ENCODE measurements at places on chromosomes 5 and 9.

GRCh38 chr9:110919609-110920008 is 118.7 kb downstream of the LPAR1 start:
- DNase-seq = no peak

GRCh38 chr9:135214054-135214640 is 126.7 kb downstream of the OLFM1 start:
- DNase-seq = peak; percentile 19

GRCh38 chr9:68454579-68455334 is 85.9 kb downstream of the TMEM252 start:
- DNase-seq = no peak

GRCh38 chr9:129185402-129185801 is 7.3 kb upstream of the IER5L start:
- DNase-seq = no peak

GRCh38 chr9:21336457-21336856 is 1.3 kb upstream of the KLHL9 start:
- no peak for DNase-seq

GRCh38 chr9:121350993-121351561 is 19.0 kb downstream of the STOM start:
- DNase-seq = peak; percentile 82

DNA sequence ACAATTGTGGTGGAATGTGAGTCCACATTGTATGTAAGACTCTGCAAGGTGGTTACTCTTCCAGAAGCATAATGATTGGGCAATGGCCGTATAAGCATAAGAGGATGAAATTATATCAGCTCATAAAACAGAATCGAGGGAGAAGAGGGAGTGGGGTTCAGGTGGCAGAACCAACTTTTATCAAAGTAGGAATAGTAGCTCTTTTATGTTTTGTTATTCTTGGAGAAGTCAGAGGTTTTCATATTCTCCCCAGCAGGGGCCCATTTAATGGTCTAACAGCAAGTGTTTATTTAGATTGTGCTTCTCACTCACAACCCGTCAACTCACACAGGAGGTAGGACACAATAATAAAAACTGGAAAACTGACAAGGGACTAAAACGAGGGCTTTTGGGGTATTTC is 291.3 kb upstream of the CD180 start:
- no peak for DNase-seq

DNA sequence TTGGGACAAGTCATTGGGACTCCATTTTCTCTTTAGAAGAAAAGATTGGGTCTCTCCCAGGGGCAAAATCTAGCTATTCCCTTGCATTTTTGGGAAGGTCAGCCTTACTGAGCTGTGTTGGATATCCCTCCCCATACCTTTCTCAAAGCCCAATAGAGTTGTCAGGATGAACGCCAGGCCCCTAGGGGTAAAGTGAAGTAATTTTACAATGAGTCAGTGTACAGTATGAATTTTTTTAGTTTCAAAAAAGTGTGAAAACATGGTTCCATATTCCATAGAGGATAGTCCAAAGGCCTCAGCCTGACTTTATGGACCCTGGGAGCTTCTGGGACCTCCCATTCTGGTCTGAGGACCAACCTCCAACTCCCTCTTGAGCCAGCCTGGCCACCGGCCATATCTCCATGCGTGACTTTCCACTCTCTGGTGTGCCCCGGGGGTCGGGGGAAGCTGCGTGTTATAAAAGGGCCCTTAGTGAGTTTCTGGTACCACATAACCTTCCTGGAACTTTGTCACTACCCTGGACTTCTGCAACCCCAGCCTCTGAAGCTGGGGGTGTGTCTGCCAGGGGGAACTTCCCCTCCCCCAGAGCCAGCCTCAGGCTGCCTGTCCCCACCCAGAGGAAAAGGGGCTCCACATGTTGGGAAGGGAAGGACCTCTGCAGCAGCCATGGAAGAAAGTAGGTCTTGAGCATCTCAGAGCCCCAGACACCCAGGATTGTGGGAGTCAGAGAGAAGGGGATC is 52.4 kb upstream of the SYNPO start:
- peak; percentile 63 for DNase-seq

DNA sequence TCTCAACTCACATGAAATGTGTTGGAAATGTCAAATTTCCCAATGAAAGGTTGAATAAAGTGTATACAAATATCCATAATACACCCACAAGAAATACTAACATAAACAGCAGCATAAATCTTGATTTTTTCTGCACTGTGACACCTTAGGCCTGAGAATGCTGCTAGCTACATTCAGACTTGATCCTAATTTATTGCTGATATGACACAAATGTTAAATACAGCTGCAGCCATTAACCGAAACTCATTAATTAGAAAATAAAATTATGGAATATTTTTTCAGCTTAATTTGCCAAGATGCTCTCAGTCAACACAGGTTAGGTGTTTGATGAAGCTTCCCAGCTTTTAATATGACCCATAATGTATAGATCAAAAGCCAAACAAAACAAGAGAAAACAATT is 914.3 kb upstream of the C9orf72 start:
- no peak for DNase-seq

GRCh38 chr5:106661866-106662265 is 1008.9 kb downstream of the EFNA5 start:
- DNase-seq = no peak

DNA sequence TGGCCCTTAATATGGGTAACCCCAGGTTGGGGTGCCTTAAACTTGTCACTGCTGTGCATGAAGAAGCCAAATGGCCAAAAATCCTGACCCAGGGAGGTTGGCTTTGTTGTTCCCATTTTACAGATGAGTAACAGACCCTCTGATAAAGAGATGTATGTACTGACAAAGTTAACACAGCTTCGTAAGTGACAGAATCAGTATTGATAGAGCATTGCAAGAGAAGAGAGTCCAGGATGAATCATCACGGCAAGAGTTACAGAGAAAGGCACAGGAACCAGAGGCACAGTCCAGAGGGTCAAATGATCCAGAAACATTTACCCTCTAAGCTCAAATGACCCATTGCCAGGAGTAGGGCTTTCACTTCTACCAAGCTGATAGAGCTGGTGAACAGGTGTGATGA is 103.8 kb upstream of the SMC2 start:
- DNase-seq = no peak

DNA sequence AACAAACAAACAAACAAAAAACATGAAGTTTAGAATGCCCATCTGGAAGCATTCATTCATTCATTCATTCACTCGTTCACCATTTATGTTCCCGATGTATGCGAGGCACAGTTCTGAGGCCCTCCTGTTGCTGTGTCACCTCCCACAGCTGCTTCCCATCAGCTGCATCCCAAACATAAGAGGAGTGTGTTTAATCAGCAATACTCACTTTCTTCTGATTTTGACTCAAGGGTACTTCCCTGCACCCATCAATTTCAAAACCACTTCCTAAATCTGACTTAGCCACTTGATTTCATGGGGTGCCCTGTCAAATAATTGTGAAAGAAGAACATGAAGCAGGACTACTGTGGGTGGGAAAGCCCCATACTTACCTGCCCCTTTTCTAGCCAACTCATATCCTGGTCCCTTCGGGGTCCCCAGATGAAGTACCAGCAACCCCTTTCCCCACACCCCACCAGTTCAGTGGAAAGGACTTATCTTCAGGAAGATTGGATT is 128.0 kb upstream of the IL12B start:
- DNase-seq = no peak

DNA sequence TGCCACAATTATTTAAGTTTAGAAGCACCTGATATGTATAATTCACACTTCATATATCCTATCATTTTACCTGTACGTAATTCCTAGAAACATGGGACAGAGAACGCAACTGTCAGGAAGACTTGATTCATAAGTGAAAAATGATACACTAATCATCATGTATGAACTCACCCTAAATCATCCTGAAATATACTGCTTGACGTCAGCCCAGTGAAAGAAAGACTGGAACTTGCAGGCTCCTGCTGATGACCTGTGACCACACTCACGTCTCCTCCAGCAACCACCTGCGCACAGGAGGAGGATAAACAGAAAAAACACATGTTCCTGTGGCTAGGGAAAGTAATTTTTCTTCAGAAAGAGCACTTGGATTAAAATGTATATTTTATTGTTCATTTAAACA is 169.7 kb downstream of the MPDZ start:
- no peak for DNase-seq

- no peak for DNase-seq
These were observed 227.6 kb upstream of the C9orf72 start for GRCh38 chr9:27800692-27801370.

- DNase-seq = peak; percentile 79
These were observed 600 bp downstream of the ENC1 start for GRCh38 chr5:74639807-74640449.

DNA sequence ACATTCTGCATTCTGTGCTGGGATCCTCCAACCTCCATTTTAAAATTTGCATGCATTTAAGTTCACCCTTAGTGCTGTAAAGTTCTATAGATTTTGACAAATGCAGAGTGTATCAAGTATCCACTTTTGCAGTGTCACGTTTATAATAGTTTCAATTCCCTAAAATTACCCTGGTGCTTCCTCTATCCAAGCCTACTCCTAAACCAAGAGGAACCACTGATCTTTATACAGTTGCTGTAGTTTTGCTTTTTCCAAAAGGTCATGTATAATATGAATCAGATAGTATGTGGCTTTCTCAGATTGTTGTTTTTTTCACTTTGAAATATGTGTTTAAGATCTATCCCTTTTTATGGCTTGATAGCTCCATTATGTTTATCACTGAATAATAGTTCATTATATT is 468.4 kb upstream of the CDH6 start:
- no peak for DNase-seq

GRCh38 chr5:72954389-72954788 is 1.5 kb upstream of the FCHO2 start:
- DNase-seq = no peak

DNA sequence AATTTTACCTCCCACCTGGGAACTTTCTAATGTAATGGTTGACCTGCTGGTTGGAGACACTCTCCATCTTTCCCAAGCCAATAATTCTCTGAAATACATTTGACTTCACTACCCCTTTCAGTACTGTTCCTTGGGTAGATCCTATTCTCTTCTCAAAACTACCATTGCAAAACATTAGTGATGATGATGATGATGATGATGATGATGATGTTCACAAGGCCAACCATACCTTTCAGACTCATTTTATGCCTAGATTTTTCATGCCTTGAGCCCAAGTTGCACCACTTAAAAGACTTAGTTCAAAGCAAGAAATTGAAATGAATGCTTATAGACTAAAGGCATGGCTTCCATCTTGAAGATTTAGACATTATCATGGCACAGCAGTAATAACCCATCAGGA is 1141.1 kb upstream of the DMAC1 start:
- no peak for DNase-seq

DNA sequence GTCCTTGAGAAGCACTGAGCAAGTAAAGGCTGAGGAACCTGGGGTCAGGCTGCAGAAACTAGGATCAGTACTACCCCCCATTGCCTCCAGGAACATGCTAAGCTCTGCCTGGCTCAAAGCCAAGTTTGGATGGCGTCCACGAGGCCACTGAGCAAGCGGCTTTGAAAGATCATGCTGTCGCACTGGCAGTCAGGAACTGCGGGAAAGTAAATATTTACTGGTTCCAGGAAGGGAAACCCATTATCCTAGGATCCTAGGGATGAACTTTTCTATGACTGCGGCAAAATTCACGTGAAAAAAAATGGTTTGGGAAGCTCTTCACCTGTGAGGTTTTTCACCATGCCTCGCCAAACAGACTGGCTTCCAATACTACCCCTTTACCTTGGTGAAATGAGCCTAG is 75.3 kb upstream of the PJA2 start:
- DNase-seq = no peak

DNA sequence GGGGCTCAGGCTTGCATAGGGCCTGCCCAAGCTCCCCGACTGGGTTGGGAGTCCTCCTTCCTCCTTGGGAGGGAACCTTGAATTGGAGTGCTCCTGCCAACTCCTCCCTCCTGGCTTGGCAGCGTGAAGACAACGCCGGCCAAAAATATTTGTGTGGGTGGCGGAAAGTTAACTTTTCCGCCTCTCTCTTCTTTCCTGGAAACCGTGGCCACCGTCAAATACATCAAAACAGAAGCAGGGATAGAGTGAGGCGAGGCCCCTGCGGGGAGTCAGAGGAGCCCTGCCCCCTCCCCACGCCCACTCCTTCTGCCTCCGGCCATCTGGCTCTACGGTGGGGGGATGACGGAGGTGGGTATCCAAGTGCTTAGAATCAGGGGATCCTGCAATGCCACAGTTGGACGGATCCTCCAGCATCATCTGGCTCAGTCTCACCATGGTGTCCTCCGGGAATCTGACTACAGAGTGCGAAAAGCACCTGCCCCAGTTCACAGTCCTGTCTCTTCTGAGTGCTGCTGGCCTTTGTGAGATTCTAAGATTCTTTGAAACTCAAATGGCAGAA is 25.2 kb upstream of the SYNPO start:
- no peak for DNase-seq

DNA sequence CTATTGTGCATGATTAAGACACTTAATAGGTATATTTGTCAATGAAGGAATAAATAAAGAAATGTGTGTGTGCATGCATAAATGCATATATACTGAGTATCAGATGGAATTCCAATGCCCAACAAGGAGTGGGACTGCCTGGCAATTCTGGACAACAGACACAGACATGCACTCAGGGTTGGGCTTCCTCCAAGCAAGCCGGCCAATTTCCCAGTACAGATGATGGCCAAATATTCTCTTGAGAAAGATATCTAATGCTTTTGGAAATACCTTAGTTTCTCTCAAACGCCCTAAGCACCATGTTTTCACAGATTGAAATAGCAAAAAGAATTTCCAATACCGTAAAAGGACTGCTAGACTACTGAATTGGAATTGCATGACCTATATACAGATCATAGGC is 11.1 kb downstream of the FTMT start:
- no peak for DNase-seq

DNA sequence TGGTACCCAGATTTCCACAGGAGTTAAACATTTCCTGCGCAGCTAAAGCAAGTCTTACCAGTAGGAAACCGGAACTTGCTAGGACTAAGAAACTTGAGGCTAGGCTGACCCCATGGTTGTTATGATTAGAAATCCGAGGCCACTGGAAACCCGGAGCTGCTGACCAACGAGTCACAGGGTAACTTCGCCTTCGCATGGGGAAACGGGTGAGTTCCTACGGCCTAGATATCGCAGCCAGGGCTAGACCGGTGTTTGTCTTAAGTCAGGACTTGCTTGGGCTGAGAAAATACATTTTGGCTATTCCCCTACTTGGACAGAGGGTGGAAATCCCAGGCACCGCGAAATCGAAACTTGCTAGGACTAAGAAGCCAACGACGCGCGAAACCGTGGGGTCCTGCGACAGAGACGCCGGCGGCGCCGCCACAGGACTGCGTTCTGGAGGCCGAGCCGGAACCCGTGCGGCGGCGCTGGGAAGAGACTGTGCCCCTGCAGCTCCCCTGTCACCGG is 1.6 kb upstream of the ANXA2R start:
- peak; percentile 80 for DNase-seq

GRCh38 chr5:80784451-80784850 is 129.7 kb upstream of the DHFR start:
- no peak for DNase-seq

Measured in cardiac septum (tissue), 1 donor.